ENCODE measurements at places on chromosomes 13 and 19. TPM values are rescaled to one million over a fixed set of nuclear protein-coding genes. Genes with fewer than 3 reads are reported as not detected.

The ZNF544 gene
- total RNA-seq, result 33.3 TPM

The KCNN4 gene
- 6.0 TPM for total RNA-seq

The TNNI3 gene
- not detected for total RNA-seq

The MYO1F gene
- 2.8 TPM for total RNA-seq

The MUC16 gene
- not detected for total RNA-seq

The ZNF730 gene
- 1.3 TPM for total RNA-seq

The ZNF223 gene
- total RNA-seq, result 6.2 TPM

The TMEM238 gene
- 0.16 TPM for total RNA-seq
